Muscle of leg (tissue), 16 donors: ENCODE measurements at places on chromosomes 6 and 20. TPM values are rescaled to one million over a fixed set of nuclear protein-coding genes. Genes with fewer than 3 reads are reported as not detected.
A peak's percentile ranks its signal among the peaks of the same experiment; 100 is the strongest.

The SLC22A7 gene
- polyA plus RNA-seq: not detected

The PACRG gene
- polyA plus RNA-seq: 2.5 TPM

The SLC22A2 gene
- 0.10 TPM for polyA plus RNA-seq

- DNase-seq: no peak
Observed at GRCh38 chr20:17385798-17386197, 145.4 kb downstream of the BFSP1 start.

DNA sequence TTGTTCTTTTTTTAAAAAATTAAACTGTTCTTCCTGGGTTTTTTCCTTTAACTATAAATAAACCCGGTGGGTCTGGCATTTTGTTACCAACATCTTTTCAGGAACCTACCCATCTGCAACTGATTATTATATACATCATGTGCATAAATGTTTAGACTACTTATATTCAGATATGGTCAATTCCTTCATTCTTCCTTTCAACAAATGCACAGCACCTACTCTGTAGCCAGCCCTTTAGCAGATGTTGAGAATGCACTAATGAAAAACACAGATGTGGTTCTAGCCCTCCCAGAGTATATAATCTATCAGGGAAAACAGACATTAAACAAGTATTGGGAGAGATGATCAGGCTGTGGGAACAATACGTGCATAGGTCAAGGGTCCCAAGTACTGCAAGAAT lies 237.1 kb downstream of the UST start:
- DNase-seq: peak; percentile 42

DNA sequence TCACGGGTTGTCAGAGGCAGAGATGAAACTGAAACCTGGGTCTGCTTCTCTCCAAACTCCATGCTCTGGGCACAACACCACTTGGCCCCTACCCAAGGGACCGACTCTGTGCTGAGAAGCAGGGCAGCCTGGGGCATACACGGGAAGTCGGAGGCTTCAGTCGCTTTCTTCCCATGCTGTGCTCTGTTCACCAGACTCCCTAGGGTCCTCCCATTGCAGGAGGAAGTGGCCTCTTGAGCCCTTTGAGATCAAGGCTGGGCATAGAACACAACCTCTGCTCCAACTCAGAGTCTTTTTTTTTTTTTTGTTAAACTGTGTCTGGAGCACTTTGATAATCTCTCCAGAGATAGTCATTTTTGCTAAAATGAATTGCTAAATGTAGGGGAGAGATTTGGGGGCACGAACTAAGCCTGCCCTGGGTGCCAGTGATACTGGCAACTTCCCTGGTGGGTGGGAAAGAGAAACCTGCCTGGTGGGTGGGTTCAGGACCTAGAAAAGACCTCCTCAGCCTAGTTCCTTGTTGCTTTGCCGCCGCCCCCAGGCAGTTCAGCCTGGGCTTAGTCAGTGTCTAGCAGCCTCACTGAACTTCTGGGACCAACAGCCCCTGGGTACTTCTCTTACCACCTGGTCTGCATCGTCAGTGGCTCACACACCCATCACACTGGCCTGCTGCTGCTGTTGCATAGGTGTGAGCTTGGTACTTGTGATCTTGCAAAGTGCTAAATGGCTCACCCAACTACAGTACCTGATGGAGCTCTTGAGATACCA lies 62.0 kb downstream of the PPP1R14C start:
- no peak for DNase-seq

The MAPK14 gene
- 30.8 TPM for polyA plus RNA-seq

DNA sequence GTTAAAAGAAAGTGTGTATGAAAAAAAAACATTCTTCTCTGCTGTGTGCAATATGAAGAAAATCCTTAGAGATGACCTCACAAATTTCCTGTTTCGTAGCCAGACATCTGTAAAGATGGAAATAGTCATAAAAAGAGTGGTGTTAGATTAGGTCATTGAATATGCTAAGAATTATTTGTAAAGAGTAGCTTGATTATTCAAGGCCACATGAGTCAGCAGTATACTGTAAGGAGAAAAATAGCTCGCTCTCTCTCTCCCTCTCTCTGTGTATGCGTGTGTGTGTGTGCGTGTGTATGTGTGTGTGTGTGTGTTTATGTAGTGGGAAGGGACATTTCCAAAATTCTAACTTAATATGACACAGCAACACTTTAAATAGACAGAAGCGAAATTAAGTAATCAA lies 78.8 kb downstream of the PTCHD4 start:
- DNase-seq: peak; percentile 86

The SLC22A3 gene
- polyA plus RNA-seq: 8.6 TPM

DNA sequence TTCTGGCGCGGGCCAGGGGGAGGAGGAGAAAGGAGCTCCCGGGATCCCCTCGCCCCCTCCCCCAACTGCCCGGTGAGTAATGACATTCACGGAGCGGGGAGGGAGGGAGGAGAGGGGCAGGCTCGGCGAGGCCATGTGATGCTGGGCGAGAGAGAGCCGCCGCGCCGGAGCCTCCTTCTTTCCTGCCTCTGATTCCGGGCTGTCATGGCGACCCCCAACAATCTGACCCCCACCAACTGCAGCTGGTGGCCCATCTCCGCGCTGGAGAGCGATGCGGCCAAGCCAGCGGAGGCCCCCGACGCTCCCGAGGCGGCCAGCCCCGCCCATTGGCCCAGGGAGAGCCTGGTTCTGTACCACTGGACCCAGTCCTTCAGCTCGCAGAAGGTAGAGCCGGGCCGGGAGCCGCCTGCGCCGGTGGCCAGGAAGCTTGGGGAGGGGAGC lies at the start of gene GDAP1L1:
GDAP1L1 (plus strand) TSS at position 178 of the 441 bp plus-strand sequence; CDS start at position 205, 27 bp downstream.
- no peak for DNase-seq

DNA sequence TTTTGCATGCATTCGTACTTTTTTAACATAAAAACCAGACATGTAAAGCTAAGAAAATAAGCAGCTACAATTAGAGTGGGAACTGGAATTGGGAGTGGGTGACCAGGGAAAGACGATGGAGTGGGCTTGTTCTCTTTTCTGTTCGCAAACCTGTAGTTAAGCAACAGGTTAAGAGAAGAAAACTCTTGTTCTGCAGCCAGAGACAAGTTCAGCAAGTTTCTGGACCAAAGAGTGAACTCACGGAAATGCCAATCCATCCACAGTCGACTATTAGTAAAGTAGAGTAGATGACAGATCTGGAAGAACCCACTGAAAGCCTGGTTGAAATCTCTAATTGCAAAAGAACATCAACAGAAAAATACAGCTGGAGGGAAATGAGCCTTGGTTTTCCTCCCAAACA lies 197.8 kb downstream of the TFAP2A start:
- DNase-seq: no peak

DNA sequence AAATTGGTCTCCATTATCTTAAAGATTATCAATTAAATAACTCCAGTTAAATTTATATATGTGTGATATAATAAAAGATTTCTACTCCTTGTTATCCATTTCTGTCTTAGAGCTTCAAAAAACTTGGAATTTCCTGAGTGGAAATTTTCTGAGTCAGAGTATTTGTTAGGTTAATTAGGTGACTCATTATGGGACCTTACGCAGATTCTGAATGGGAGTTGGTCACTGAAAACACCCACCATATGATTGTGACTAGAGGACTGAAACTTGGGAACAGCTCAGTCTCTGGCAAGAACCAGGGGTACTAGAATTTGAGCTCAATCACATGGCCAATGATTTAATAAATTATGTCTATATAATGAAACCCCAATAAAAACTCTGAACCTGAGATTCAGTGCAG lies 125.4 kb upstream of the HMGCLL1 start:
- DNase-seq: peak; percentile 11

DNA sequence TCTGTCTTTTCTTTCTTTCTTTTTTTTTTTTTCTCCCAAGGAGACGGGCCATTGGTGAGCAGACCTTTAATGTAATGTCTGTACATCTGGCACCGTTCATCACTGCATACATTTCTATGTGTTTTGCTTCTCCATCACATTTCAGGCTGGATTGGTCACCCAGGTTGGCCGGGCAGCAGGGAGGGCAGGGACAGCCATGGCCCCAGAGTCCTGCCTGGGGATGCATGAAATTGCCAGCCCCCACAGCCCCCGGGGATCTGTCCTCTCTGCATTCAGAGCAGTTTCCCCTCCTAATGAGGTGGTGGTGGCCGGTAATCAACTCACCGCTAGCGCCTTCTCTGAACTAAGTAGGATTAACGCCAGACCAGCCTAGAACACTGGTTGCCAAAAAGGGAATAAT lies 50.4 kb downstream of the APCDD1L start:
- no peak for DNase-seq

GRCh38 chr6:150196942-150197745 lies 54.3 kb downstream of the PPP1R14C start:
- DNase-seq: no peak

The ME1 gene
- 2.0 TPM for polyA plus RNA-seq

DNA sequence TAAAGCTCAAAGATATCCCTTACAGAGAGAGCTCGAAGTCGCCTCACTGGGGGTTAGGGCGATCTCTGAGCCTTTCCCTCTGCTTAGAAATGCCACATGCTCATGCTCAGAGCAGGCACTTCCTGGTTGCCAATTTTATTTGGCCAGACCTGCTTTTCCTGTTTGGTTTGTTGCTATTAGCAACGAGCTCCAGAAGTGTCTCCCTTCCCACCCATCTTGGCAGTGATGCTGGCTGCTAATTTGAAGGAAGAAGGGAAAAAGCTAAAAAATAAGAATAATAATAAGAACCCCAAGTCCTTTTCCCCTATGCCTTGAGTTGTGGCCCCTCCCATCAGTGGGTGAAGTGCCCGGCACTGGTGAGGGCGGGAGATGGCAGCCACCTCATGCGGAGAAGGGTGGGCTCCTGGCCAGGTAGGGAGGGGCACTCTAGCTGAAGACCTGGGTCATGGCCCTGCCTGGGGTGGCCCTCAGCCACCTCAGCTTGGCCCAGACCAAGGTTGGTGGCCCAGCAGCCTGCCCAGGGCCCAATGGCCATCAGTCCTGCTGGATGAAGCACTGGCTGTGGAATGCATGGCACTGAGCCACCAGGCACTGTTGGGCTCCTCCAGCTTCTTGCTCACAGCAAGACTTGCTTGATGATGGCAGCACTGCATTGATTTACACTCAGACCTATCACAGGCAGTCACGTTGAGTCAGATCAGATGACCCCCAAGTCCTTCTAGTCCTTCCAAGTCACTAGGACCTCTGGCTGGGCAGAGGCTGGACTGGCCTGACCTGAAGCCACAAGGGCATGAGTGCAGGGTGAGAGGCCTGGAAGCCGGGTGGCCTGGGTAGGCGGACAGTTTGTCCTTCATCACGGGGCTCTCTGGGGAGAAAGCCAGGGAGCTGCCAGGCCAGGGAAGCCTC lies 79.0 kb downstream of the SYNJ2 start:
- peak; percentile 97 for DNase-seq
